ENCODE measurements at places on chromosomes 5 and 9.

- no peak for DNase-seq
Observed at GRCh38 chr9:12817702-12818101, 42.9 kb downstream of the LURAP1L start.

DNA sequence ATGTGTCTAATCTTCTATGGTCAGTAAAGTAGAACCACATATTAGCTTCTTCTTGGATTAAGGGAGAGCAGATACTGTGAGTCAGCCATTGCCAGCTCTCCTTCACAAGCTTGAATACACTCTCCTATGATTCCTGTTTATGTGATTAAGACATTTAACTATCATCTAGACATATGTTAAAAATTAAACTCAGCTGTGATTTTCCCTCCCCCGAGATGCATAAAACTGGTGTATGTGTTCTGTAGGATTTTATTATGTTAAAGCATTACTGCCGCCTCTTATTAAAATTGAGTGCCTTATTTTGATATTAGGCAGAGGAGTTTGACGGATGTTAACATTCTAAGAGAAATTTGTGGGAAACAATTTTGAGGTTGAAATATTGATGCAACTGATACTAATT, 114.6 kb downstream of the ACTBL2 start:
- DNase-seq: no peak

GRCh38 chr5:17732351-17732923, 98.2 kb downstream of the TAF11L14 start:
- no peak for DNase-seq

- no peak for DNase-seq
Observed at GRCh38 chr5:133480366-133480765, 132.0 kb downstream of the FSTL4 start.

- no peak for DNase-seq
Observed at GRCh38 chr5:72010430-72010829, 96.8 kb upstream of the MAP1B start.

DNA sequence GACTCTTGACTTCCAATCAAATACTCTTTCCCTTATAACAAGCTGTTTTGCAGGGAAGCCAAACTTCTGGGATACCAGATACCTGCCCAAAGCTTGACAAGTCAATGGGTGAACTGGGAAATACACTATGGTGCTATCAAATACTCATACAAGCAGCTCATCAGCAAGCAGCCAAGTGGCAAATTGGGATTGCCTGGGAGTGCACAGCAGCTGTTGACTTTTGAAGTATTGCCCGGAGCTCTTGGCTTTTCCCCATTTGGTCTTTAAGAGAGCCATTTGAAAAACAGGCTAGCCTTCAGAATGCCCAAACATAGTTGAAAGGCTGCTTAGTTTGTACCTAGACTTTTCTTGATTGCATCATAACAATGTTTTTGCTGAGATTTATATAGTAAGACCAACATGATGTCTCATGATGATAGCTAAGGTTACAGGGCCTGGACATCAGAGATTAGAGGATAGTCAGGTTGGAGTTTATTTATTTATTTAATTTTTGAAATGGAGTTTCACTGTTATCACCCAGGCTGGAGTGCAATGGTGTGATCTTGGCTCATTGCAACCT, 210.1 kb upstream of the ZNF608 start:
- no peak for DNase-seq

- DNase-seq: no peak
Observed at GRCh38 chr5:173604141-173604540, 12.3 kb downstream of the BOD1 start.

DNA sequence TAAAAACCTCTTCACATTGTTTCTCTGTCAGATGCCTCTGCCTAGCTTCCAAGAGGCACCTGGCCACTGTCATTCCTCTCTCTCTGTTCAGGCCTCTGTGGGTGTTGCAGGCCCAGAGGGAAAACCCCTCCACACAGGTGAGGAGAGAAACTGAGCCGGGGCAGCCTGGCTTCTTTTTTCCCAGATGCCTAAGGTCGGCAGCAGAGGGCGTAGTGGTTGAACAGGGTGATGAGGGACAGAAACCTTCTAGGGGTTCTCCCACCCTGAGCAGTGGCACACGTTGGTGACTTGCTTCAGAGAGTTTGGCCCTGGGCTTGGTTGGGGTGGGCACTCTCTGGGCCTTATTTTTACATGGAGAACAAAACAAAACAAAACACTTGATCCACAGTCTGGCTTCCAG, 12.2 kb downstream of the IL9 start:
- no peak for DNase-seq

DNA sequence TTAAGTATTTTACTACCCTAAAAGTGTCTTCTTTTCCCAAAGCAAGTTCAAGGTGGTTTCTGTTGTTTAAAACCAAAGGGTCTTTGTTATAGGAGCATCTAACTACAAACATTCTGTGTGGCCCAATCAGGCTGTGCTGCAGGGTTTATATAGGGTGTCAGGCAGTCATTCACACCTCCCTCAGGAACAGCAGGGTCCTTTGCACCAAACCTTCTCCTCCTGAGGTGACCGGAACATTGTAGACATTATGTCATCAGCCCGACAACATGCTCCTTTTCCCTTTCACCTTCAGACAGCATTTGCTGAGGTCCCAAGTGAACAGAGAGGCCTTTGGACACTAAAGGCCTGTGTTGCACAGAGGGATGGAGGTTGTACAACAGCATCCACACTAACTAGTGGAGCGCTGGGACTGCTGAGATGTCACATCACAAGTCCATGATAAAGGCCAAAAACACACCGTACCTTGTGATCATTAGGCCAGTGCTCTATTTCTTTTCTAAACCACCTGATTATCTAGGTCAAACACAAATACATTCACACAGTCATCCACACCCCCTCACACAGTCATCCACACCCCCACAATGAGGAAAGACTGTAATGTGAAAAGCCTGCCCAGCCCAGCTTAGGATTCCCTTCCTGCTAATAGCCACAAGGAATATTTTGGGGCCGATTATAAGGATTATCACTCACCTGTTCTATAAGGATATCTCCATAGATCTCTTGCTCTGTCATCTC, 123.8 kb upstream of the VLDLR start:
- DNase-seq: no peak

GRCh38 chr9:122200960-122201595, 27.7 kb downstream of the LHX6 start:
- no peak for DNase-seq

GRCh38 chr9:16371306-16371705, 499.2 kb downstream of the BNC2 start:
- DNase-seq: no peak

DNA sequence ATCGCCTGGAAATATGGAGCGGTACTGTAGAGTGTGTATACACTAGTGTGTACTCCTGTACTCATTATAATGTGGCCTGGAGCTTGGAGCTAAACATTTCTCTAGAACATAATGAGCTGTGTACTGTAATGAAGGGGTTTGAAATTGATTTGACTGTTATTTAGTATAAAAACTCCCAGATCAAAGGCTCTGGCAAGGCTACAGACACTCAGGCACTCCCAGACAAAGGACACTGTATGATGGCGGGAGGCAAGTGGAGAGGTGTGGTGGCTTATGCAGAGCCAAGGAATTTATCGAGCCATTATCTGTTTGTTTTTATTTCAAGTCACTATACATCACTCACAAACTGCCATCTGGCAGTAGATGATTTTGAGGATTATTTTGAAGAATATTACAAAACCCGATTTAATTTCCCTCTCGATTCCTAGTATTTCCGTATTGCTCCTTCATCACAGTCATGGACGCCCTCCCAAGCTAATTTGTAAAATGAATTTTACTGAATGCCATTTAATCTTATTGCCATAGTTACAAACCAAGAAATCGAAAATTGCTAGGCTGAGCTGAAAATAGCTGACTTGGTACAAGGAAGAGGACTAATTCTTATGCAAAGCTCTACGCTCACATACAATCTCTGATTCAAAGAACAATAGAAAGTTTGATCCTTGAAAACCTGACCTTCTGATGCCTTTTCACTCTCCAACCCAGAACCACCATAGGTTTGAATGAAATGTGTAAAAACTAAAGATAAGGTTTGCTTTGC, 240.2 kb upstream of the SEMA6A start:
- DNase-seq: no peak

DNA sequence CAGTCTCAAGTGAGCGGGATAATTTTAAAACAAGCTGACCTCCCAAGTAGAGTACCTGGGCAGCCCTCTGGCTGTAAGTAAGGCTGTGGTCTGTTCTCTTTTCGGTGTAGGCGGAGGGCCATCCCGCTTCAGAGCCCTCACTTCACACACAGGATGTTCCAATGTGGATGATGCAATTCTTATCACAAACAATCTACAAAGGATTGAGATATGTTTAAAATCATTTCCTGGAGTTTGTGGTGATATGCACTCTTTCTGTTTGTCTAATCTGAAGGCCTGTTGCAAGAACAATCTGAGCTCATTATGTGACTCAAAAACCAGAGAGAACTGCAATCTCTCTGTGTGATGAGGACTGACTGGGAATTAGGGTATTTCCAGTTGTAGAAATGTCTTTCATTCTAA, 42.5 kb downstream of the ITGA2 start:
- no peak for DNase-seq

GRCh38 chr9:110604171-110604601, 24.6 kb upstream of the SVEP1 start:
- no peak for DNase-seq

DNA sequence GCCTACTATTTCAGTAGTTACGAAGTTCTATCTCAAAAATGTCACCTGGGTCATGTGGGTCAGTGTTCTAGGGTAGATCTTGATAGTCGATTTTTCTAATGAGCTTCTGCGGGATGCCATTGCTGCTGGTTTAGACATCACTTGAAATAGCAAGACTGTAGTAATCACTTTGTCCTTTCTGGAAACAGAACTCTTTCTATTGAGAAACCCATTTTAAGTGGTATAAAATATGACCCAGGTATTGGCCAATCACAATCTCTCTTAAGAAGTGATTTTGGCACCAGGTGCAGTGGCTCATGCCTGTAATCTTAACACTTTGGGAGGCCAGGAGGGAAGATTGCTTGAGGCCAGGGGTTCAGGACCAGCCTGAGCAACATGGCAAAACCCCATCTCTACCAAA, 17.6 kb downstream of the ARRDC3 start:
- DNase-seq: no peak

DNA sequence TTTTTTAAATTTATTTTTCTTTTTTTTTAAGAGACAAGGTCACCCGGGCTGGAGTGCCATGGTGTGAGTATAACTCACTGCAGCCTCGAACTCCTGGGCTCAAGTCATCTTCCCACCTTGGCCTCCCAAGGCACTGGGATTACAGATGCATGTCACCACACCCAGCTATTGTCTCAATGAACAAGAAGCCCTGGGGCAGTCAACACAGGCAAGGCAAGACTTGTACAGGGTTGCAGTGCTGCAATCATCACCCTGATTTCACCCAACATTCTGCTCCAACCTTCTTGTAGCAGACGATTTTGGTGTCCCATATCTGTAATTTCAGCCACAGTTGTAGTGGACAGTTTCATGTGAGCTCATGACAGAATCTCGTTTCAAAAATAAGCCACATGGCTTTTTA, 205.8 kb upstream of the KIF2A start:
- DNase-seq: no peak

GRCh38 chr5:149733129-149733900, 3.2 kb downstream of the PPARGC1B start:
- DNase-seq: no peak

- DNase-seq: no peak
Observed at GRCh38 chr5:40775085-40775845, 19.5 kb upstream of the TTC33 start.

GRCh38 chr5:71778678-71779276, 59.7 kb downstream of the CARTPT start:
- no peak for DNase-seq

- DNase-seq: no peak
Observed at GRCh38 chr5:141783005-141783946, 94.9 kb downstream of the PCDH1 start.

DNA sequence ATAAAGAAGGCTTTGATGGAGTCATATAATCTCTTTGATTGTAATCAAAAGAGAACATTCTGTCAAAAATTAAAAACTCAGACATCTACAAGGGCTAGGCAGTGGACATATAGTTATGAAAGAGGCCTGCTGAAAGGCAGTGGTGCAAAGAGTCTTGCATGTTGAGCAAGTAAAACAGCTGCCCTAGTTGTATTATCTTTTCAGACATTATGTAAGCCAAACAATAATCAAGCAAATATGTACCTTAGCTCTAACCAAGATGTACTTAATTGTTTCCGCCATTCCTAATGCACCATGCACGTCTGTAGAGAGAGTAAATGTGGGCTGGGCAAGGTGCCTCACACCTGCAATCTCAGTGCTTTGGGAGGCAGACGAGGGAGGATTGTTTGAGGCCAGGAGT, 14.3 kb downstream of the GAPT start:
- DNase-seq: no peak

- DNase-seq: no peak
Observed at GRCh38 chr5:37738865-37739488, 100.9 kb downstream of the GDNF start.

GRCh38 chr5:143262393-143263174, 140.9 kb downstream of the NR3C1 start:
- DNase-seq: no peak

GRCh38 chr5:132820162-132820754, 7.2 kb downstream of the SOWAHA start:
- DNase-seq: peak; percentile 90

GRCh38 chr9:91913096-91913495, 36.9 kb downstream of the ROR2 start:
- DNase-seq: no peak

- no peak for DNase-seq
Observed at GRCh38 chr9:81984928-81985327, 3.6 kb upstream of the SPATA31D1 start.

DNA sequence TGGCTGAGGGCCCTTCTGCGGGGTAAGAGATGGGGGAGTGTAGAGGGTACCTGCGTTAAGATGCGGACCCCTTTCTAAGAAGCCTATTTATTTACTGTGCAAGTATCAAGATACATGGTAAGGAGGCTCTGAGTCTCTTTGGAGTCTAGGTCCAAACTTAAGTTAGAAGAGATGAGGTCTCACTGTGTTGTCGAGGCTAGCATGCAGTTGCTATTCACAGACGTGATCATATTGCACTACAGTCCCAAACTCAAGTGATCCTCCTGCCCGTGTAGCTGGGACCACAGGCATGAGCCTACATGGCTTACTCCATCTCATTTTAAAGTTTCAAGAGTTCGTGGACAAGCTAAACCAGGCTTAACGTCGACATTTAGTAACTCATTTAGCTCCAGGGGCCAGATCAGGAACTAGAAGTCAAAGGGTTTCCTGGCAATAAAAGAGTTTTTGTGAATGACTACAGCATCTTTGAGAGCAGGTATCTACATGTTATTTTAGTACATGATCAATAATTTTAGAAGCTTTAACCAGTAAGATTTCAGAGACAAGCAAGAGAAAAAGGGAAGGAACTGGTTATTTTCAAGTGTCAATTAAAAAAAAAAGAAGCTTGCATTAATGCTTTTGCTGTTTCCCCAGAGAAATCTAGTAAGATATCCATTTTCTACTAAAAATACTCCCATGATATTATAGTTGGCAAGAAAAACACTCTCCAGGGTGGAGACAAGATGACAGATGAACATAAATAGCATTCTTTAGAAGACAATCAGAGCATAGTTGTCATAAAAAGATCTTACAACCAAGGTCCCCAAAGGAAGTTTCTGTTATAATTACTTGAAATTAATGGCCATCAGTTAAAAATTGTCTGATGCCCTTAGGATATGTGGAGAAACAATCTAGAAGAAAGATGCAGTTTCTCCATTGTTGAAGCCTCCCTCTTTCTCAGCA, 141.3 kb downstream of the SCAMP1 start:
- no peak for DNase-seq

- DNase-seq: peak; percentile 35
Observed at GRCh38 chr5:14035859-14036503, 91.5 kb upstream of the DNAH5 start.

- no peak for DNase-seq
Observed at GRCh38 chr9:29830821-29831220, 2257.5 kb upstream of the C9orf72 start.
